T-helper 17 cell (primary cell): ENCODE measurements at places on chromosomes 7 and 10.

DNA sequence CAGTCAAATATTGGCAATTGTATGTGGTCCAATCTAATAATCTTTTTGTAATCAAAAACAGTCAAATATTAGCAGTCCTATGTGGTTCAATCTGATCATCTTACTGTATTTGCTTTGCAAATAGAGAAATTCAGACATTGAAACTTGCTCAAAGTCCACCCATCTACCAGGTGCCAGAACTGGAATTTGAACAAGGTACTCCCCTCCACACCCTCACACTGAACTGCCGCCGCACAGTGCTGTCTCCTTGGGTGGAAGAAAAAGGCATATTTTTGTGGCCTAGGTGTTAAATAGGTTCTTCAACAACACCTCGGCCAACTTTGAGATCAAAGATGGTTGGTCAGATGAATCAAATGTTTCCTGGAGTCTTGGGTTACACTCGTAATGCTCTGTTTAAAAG, 544.2 kb upstream of the GALNT17 start:
- DNase-seq: no peak

DNA sequence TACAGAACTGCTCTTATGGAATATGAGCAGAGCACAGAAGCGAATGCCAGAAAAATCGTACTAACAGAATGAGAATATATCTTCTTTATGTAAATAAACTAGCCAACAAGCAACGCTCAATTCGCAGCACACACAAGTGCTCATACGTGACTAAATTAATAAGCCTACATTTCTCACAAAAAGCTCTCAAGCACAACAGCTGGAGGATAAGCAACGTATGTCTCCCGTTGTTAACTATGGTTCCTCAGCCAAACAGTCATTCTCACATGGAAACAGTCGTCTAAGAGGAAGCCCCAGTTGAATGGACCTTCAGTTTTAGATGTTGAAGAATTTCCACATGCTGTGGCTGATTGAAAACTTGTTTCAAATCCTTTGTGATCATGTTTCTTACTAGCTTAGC, 110.4 kb downstream of the PKD1L1 start:
- DNase-seq: no peak

DNA sequence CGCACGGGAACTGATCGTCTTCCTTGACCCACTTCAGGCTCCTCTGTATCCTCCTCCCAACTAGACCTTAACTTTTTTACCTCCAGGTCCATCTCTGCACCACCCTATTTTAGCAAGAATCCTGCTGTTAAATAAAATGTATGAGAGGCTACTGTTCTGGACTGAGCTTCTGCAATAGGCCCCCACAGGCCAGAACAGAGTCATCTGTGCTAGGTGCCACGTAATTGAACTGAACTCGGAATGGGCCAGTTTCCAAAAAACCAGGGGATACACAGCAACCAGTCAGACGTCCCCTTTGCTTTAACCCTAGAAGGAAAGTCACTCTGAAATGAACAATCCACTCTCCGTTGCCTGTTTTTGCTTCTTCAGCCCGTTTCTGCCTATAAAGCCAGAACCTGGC, 71.3 kb downstream of the CHST15 start:
- DNase-seq: no peak

GRCh38 chr7:157615101-157615817, 278.5 kb downstream of the DNAJB6 start:
- no peak for DNase-seq

- no peak for DNase-seq
Measured at GRCh38 chr7:123598657-123599056, 3.0 kb upstream of the ASB15 start.

- no peak for DNase-seq
Measured at GRCh38 chr10:68981074-68981473, 7.5 kb upstream of the KIFBP start.

DNA sequence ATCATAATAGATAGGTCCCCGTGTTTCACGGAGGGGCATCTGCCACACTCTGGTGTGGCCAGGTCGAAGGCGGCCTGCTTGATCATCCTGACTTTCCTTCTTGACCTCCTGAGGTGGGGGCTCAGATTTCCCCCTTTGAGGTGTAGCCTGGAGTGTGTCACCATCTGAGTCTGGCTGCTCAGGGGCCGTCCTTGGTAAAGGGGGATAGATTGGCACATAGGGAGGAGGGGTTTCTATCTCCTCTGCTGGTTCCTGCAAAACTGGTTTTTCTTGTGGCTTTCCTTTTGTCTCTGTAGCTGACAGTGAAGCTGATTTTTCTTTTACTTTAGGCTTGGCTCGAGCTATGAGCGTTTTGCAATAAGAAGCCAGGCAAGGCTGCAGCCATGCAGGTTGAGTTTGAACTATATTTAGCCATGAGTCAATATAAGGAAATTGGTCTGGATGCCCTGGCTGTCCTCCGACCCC, 7.1 kb upstream of the ZNF117 start:
- no peak for DNase-seq

DNA sequence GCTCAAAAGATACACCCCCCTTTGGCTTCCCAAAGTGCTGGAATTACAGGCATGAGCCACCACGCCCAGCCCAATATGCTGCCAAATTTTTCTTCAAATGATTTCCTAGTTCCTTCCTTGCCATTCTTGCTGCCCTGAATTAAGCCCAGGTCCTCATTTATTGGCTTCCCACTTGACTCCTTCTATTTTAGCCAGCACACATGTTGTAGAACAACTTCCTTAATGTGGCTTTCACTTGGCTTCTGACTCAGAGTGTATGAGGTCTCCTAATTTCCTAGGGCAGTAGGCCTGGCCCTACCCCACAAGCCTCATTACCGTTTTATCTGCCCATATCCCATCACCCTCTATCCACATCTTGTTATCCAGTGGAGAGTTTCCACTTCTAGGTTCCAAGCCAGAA, 21.8 kb upstream of the HIPK2 start:
- DNase-seq: no peak

DNA sequence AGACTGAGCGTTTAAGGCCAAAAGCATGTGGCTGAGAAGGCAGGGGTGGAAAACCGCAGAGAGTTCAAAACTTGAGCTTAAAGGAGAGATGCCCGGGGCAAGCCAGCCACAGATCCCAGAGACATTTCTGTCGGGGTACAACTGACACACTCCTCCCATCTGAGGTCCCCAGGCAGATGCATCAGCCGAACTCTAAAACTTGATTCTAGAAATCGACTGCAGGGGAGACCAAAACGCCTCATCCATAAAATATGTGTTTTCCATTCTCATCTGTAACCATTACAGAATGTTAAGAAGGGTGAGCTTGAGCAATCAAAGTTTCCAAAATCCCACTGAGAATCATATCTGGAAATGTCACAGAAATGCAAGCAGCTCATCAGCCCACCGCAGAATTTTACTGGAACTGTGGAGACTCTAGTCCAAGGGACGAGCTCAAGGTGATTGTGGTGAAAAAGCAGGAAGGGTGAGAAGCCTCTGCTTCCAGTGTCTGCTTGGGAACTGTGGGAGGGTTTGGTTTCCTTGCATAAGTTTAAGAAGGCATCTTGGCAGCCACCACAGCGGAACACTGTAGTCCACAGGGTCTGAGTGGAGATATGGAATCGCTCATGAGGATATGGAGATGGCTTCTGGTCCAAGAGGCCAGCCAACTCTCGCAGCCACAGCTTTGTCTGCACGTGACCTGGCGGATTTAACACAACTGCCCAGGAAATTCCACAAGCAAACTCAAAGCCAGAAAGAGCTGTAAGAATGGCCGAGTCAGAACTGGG, 249.2 kb downstream of the SFMBT2 start:
- no peak for DNase-seq

GRCh38 chr10:24451325-24451820, 242.4 kb downstream of the KIAA1217 start:
- DNase-seq: no peak

DNA sequence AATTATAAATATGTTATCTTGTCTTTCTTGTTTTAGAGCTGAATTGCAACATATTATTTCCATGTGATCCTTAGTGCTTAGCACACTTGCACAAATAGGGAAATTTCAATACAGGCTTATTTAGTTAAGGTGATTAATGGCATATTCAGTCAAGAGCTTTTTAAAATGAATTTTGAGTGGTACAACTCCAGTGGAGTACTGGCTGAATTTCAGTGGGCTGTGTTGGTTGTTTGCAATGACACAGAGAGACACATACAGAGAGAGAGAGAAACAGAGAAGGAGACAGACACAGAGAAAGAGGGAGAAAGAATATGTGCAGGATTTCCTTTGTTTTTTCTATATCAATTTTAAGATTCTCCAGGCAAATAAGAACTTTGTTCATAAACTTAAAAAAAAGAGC, 766.9 kb downstream of the DNAJB9 start:
- no peak for DNase-seq

DNA sequence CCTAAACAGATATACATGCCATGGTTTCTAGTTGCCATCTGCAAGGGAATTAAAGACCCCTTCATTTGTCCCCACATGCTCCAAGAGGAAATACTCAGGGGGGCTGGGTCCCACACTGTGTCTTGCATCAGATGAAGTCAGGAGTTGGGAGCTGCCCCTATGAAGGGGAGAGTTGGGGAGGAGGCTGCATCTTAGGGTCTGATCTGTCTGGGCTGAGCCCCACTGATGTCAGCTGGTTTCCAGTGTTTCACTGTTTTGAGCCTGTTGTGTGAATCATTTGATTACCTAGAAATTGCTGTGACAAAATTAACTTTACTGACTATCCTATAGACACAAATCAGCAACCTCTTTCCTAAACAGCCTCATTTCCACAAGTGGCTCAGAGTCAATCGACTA, 4.9 kb upstream of the ADCY1 start:
- no peak for DNase-seq

GRCh38 chr10:127577376-127578258, 28.5 kb downstream of the NPS start:
- DNase-seq: no peak

- DNase-seq: no peak
Measured at GRCh38 chr7:118041251-118041878, 142.6 kb upstream of the LSM8 start.
